ENCODE measurements at places on chromosomes 7 and 10.

DNA sequence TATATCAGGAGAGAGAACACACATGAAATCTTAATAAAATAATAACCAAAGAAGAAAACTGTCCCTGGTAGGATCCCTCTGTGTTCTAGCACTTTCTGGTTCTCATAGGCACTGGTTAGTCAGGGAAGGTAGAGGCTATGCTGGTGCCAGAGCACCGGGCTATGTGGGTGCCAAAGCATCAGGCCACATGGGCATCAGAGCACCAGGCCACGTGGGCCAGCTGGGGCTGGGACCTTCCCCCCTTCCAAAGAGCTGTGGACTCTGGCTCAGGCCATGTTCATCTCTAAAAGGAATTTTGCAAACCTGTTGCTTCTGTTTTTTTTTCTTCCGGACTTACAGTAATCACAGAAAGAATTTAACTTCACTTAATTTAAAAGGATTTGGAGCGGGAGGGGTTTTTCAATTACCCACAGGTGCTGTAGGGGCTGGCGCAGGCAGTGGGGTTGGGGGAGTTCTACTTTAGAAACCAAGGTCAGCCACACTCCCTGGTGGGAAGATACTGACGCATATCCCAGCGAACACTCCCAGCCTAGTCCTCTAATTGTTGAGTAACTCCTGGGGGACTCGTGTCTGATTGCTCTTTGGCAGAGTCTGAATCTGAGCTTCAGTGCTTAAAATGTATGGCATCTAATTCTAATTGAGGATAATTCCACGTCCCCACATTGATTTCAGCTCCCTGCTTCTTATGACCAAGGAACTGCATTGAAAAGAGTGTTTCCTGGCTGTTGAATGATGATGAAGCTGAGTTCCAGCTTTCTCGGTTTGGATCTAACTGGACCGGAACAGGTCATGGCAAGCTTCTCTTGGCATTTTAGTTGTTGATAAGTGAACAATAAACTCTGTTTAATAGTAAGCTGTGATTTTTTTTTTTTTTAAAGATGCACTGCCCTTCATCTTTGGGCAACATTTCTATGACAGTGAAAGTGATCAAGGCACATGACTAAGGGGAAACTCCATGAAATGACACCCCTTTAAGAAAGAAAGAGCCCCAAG is 110.7 kb upstream of the FZD8 start:
- DNase-seq: no peak

- no peak for DNase-seq
These were observed 518 bp downstream of the AGFG2 start for GRCh38 chr7:100539436-100540006.

GRCh38 chr7:9498303-9498702 is 1064.9 kb downstream of the NXPH1 start:
- no peak for DNase-seq

DNA sequence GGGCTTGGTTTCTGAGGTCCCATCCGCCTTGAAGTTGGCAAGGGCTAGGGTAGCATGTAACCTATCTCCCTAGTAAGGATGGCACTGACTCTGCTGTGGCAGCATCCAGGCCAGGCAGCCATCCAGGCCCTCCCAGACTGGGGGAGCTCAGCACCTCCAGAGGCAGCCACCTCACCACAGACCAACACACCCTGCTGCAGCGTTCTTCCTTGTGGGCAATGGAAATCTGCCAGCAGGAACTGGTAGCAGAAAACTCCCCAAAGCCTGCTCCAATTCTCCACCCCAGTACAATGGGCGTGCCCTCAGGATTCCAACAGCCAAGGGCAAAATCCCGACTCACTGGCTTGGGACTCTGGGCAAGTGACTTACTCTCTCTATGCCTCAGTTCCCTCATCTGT is 27.5 kb downstream of the DLG5 start:
- no peak for DNase-seq

DNA sequence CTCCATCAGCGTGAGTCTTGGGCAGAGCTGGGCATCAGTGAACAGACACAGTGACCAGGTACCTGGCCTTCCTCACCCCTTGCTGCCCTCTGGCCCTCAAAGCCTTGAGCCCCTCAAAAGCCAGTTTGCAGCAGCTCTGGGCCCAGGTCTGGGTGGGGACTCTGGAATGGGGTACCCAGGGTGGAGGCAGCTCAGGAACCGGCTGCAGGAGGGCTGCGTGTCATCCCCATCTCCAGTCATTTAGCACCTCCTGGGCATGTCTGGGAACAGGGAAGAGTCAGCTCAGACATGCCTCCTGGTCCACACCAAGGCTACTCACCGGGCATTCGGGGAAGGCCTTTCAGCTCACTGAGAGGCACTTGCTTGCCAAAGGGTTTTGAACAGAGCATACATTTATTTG is 503.3 kb downstream of the TCERG1L start:
- no peak for DNase-seq

- DNase-seq: no peak
These were observed 30.9 kb downstream of the SCIN start for GRCh38 chr7:12601302-12601869.

DNA sequence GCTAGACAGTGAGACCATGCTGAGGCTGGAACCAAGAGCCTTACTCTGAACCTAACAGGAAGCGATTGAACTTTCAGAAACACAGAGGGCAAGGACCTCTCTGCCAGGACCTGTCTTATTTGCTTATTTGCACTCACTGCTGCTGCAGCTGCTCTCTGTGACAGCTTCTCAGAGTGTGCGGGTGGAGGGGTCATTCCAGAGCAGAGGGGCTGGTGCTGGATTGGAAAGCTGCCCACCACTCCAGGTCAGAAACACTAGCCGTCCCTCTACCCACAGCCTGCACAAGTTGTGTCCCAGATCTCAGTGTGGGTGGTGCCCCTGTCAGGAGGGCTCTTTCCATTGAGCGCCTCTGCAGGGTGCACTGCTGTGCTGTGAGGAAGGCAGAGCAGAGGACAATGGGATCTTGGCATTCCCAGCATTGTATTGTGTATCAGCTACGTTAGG is 126.2 kb downstream of the CCNY start:
- no peak for DNase-seq

GRCh38 chr10:11824376-11824775 is 1.2 kb downstream of the PROSER2 start:
- no peak for DNase-seq

- no peak for DNase-seq
These were observed 91.8 kb downstream of the TRRAP start for GRCh38 chr7:98970016-98970615.

GRCh38 chr10:786633-787474 is 97.4 kb upstream of the DIP2C start:
- DNase-seq: no peak

DNA sequence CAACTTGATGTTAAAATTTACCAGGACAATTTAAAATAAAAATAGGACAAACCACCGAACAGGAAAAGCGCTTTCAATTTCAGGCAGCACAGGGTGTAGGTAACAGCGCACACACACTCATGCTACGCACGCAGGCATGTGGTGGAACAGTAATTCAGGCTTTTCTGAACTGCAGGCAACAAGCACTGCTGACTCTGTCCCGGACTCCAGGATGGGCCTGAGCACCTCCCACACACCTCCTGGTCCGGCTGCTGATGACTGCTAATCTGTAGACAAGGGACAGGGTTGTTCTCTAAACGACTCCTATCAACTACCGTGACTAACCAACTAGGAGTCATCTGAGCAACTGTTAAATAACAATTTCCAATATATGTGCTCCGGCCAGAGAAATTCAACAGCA is 192.6 kb upstream of the FRMD4A start:
- no peak for DNase-seq

DNA sequence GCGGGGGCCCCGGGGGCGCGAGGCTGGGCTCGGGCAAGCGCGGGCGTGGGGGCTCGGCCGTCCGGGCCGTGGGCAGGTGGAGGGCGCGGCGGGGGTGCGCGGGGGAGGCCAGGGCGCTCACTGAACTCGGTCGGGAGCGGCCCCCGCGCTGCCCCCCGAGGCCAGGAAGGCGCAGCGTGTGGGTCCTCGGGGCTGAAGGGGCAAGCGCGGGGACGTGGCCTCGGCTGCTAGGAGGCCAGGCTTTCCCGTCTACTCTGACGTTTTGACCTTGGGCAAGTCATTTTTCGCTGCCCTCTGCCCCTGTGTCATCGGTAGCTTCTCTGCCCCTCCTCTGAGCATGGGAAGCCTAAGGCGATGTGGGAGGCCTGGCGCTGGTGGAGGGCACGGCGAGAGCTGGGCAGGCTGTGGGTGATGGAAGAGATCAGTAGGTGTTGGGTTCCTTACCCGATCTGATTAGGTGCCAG is 441 bp downstream of the FBH1 start:
- no peak for DNase-seq

GRCh38 chr10:71627956-71628355 is 91.6 kb downstream of the C10orf105 start:
- no peak for DNase-seq

DNA sequence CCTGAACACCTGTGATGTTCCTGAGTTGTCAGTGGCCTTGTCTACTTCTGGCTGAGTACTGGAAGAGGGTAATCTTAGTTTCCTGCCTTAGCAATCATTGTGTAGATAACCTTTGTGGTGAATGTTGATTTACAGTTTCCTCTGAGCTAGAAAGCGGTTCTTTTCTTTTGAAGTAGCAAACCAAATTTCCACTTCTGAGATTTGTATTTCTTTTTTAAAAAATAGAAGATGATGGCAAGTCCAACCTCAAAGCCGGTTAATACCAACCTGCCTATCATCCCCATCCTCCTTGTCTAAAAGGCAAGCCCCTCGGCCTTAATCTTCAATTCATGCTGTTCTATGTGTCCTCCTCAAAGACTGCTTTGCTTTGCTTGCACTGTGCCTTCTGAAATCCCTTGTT is 12.5 kb upstream of the PALS2 start:
- DNase-seq: no peak

DNA sequence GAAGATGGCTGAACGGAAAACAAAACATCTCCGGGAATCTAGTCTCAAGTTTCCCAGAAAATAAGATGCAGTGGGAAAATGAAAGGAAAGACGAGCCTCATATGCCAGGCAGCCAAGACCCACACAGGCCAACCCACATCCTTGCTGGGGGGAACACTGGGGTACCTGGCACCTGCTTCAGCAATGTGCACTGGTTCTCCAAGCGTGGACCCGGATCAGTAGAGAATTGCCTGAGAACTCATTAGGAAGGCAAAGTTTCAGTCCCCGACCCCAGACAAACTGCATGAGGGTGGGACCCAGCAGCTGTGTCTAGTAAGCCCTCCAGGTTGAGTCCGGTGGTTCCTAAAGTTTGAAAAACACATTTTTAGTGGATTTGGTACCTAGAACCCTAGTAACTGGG is 18.4 kb downstream of the FAM53B start:
- no peak for DNase-seq

DNA sequence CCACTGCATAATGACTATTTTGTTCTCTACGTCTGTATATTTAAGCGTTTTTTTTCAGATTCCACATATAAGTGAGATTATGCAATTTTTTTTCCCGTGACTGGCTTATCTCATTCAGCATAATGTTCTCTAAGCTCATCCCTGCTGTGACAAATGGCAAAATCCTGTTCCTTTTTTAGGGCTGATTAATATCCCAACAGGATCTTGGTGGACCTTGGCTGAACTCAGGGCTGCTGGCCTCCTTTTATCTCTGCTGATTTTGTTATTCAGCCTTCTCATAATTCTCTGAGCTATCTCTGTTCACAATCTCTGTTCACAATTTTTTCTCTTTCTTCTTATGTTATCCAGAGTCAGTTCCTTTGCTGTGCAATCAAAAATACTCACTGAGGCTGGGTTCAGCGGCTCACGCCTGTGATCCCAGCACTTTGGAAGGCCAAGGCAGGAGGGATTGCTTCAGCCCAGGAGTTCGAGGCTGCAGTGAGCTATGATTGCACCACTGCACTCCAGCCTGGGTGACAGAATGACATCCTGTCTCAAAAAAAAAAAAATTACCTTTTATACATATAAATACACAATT is 1035.9 kb upstream of the AUTS2 start:
- no peak for DNase-seq

- no peak for DNase-seq
These were observed 220.1 kb downstream of the TNS3 start for GRCh38 chr7:47361746-47362215.

DNA sequence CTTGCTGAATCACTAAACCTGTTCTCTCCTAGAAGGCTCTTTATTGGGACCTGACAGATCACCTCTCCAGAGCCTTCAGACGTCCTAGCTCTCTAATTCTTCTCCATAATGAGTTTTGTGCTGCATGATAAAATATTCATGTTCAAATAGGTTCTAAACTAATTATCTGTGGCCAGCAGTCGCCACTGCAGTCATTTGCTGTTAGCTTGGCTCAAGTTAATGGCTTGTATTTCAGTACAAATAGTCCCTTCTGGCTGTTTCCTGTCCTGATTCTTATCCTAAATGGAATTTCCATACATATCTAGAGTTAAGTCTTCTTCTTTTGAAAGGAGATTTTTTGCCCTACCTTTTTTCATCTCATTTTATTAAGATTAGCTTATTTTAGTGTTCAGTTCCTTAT is 303.2 kb downstream of the EXOC4 start:
- no peak for DNase-seq

DNA sequence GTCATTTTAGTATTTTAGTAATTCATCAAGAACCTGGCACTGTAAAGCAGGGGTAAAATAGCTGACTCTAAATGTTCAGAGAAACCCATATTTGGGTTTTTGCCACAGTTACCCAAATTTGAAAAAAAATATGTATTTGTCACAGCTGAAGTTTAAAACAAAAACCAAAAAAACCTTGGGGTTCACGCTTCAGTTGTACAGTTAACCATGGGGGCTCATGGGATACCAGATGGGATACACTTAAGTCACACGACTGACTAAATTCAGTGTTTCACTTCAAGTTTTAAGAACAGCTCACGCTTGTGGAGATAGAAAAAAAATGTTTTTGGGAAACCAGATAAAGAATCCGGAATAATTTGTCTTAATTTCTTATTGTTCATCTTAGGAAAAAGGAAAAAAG is 2.1 kb downstream of the ARL3 start:
- no peak for DNase-seq

GRCh38 chr7:37000511-37000910 is 276.2 kb upstream of the AOAH start:
- DNase-seq: peak; percentile 38

DNA sequence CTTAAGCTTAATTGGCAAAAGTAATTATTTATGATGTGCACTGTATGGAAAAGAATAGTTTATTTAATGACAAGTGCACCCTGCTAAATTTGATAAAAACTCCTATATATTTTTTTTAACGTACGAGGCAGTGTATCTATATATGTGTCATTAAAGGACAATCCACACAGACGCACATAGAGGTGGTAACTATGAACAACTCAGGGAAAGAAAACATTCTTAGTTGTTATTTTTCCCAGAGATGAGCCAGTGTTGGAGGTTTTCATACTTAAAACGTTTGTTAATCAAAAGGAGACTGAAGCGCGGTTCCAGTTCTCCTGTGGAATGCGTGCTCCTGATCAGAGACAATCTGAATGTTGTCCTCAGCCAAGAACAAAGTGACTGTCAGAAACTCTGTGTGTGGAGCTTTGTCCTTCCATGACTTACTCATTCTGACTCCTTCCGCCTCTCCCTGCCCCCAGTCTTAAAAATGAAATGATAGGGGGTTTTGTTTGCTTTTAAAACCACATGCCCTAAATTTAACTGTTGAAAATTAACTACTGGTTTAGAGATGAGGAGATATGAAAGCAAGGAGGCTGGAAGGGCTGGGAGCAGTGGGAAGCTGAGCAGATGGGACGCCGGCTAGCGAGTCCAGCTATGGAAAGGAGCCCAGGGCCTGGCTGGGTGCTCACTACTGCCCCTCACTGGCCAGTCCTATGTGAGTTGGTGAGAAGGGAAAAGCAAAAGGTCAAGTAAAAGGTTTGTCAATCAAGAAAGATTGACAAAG is 99.6 kb downstream of the SVIL start:
- DNase-seq: no peak
